Right lobe of liver (tissue), 6 donors: ENCODE measurements at places on chromosomes 2 and 18. TPM values are rescaled to one million over a fixed set of nuclear protein-coding genes. Genes with fewer than 3 reads are reported as not detected.

DNA sequence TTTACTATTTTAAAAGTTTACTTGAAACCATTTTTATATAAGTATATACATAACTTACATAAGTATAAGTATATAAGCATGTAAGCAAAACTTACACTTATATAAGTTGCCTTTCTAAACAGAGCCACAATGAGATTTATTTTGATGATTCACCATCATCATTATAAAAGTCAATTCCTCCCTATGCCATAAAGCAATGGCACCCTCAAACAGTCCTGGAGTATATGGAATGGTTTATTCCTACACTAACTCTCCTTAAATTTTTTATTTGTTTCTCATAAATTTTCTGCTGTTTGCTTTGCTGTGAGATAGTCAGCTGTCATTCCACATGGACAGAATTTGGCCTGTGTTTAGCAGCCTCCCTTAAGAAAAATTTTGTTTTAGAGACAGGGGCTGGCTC, 114.2 kb downstream of the NAB1 start:
- no peaks in the 10 kb centered on the region for H3K36me3 ChIP-seq
- no peaks in the 10 kb centered on the region for H3K4me1 ChIP-seq
- H3K4me3 ChIP-seq = no peak overlapping the region

DNA sequence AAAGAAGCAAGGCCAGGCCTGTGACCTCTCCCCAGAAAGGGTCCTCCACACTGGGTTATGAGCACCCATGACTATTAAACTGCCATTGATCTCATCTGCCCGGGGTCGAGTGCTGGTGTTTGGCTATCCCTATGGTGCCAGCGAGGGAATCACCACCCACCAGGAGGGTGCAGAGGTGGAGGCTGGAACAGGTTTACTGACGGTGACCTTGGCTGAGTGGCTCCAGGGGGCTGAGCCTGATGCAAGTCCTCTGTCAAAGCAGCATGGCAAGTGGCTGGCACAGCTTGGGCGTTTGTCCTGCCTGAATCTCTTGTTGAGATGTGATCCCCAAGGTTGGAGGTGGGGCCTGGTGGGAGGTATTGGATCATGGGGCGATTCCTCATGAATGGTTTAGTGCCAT, 196.4 kb upstream of the HDAC4 start:
- no peak overlapping the region for H3K27ac ChIP-seq
- no peaks in the 10 kb centered on the region for H3K36me3 ChIP-seq
- peak; percentile 33 for DNase-seq
- H3K4me3 ChIP-seq = no peak overlapping the region
- no peaks in the 10 kb centered on the region for H3K4me1 ChIP-seq

- H3K27ac ChIP-seq = no peak overlapping the region
- no peaks in the 10 kb centered on the region for H3K4me1 ChIP-seq
- H3K4me3 ChIP-seq = no peak overlapping the region
- no peaks in the 10 kb centered on the region for H3K36me3 ChIP-seq
- no peaks in the 10 kb centered on the region for H3K27me3 ChIP-seq
Observed at GRCh38 chr18:42893977-42894376, 221.5 kb downstream of the RIT2 start.

- DNase-seq = peak; percentile 52
- no peak overlapping the region for H3K4me3 ChIP-seq
- H3K27ac ChIP-seq = no peak overlapping the region
Observed at GRCh38 chr2:45256173-45256866, 247.1 kb upstream of the SIX2 start.

DNA sequence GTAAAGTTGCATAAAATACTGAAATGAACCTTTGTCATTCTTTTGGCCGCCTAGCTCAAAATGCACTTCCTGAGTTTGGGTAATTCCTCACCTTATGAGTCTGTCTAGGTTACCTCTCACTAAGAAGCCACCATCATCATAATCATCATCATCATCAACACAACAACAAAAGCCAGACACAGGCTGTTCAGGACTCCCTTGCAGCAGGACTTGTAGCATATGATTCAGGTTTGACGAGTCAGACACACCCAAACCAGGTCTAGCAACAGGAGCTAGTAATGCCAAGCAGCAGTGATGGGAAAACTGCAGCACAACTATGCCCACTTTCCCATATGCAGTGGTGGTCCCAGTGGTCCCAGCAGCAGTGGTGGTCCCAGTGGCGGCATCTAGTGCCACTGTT, 2.8 kb upstream of the SGO2 start:
- H3K27ac ChIP-seq = no peak overlapping the region
- no peak overlapping the region for H3K4me3 ChIP-seq
- no peaks in the 10 kb centered on the region for H3K27me3 ChIP-seq
- H3K36me3 ChIP-seq = no peaks in the 10 kb centered on the region

DNA sequence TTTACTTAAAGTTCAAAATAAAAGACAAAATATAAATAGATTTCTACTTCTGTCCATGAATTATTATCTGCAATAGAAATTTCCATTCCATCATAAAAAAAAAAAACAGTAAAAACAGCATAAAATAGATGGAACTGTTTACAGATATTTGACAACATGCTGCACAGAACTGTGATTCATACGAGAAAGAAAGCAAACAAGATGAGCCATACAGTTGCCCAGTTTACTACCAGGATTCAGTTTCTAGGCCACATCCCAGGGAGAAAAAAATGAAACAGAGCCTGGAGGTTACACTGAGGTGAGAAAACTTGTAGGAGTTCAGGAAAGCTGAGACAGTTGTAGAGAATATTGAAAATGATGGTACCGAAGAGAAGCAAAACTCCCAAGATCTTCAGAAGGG, 1426.9 kb upstream of the ACVR2A start:
- H3K27ac ChIP-seq = no peak overlapping the region
- no peaks in the 10 kb centered on the region for H3K36me3 ChIP-seq
- H3K27me3 ChIP-seq = no peaks in the 10 kb centered on the region
- no peaks in the 10 kb centered on the region for H3K4me1 ChIP-seq

DNA sequence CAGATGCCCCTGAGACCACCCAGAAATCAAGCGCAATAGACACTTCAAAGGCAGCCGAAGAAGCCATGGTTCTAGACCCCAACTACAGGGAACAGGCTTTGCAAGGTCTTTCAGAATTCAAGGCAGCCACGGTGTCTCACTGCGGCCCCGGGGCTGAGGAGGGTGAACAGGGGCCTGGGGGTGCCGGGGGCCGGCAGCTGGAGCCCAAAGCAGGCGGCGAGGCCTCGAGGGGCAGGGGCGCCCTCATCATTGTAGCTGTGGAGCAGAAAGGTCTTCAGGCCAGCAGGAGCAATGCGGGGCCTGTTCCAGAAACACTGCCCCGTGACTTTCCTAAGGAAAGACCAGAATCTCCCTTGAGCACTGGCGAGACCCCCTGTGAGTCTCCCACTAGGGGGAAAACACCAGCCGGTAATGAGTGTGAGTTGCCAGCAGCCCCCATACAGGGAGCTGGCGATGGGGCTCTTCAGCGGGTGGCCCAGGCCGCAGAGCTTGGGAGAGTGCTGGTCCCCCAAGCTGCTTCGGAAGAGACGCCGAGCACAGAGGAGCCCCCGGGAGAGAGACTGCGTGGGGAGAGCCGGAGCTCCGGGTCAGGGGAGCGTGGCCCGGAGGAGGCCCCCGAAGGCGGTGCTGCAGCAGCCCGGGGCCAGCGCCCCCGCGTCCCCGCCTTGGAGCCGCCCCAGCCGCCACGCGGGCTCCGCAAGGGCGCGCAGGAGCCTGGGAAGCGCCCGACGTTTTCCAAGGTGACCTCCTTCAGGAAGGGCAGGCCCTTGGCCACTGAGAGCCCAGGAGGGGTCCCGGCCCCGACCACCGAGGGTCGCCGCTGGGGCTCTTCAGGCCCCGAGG, 79.1 kb downstream of the ARHGEF4 start:
- no peak overlapping the region for H3K27ac ChIP-seq
- no peaks in the 10 kb centered on the region for H3K36me3 ChIP-seq
- no peaks in the 10 kb centered on the region for H3K27me3 ChIP-seq
- H3K4me3 ChIP-seq = no peak overlapping the region

GRCh38 chr2:157858846-157859245, 17.3 kb downstream of the ACVR1 start:
- H3K4me3 ChIP-seq = no peak overlapping the region
- no peaks in the 10 kb centered on the region for H3K4me1 ChIP-seq
- no peaks in the 10 kb centered on the region for H3K27me3 ChIP-seq

DNA sequence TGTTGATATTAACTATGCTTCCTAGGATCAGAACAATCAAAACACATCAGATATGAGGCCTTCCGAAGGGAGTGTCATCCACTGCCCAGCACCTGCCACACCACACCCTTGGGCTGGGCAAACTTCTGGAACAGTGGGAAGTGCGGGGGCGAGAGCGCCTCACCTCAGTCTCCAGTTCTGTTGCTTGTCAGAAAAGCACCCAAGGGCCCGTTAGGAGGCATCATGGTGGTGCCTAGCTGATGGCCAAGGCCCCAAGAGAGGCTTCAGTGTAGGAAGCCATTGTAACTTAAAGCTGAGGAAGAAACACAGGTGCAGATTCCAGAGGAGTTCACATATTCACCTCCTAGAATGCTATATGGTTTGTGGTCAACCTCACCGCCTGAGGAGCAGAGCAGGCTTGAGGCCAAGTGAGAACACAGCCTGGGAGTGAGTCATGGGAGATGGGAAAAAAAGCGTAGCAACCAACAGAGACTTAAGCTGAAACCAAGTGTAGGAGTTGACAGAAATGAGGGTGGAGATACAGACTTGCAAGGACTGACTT, 85.1 kb upstream of the ATL2 start:
- H3K27ac ChIP-seq = no peak overlapping the region
- DNase-seq = no peak
- H3K4me3 ChIP-seq = no peak overlapping the region
- H3K27me3 ChIP-seq = no peaks in the 10 kb centered on the region
- no peaks in the 10 kb centered on the region for H3K36me3 ChIP-seq

DNA sequence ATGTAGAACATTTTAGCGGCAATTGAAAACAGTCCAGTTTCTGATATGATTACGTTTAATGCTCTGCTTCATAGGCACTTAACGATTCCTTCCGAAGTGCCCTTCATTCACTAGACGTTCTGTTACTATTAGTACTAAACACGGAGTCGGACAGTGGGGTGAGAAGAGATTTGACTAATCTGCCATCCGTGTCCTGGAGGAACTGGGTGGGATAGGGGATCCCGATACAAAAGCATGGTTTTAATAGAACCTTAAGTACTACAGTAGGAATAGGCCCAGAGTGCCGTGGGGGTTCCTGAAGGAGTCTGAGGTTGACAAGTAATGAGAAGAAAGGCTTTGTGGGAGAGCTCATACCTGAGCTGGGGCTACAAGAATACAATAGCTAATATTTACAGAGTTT, 631 bp downstream of the MORN2 start:
- no peaks in the 10 kb centered on the region for H3K27me3 ChIP-seq
- H3K4me1 ChIP-seq = peaks cover 3% of the 10 kb centered on the region
- DNase-seq = no peak
- no peaks in the 10 kb centered on the region for H3K36me3 ChIP-seq
- no peak overlapping the region for H3K27ac ChIP-seq
- H3K4me3 ChIP-seq = peak overlapping the region; percentile 83

DNA sequence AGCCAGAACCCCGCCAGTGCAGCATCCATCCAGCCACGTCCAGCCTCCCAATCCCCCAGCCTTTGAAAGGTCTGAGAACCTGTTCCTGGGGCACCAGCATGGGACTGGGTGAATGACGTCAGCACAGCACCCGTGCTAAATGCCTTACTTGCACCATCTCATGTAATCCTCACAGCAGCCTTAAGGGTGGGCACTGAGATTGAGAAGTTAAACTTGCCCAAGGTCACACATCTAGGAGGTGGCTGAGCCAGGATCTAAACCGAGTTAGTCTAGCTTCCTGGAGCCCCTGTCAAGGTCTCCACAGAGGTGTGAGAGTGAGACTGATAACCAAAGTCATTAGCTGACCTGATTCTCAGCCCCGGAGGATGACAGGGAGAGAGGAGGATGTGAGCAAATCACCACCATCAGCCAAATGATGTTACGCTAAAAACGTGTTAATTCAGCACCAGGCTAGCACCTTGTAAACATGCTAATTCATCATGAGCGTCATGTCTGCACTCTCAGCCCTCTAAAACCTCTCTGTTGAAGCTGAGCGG, 4.6 kb downstream of the CD8A start:
- H3K4me1 ChIP-seq = no peaks in the 10 kb centered on the region
- peaks cover 16% of the 10 kb centered on the region for H3K27me3 ChIP-seq
- no peak overlapping the region for H3K4me3 ChIP-seq
- DNase-seq = no peak

NAPG gene
- total RNA-seq = 17.4 TPM

KLHL29 gene
- total RNA-seq = 1.7 TPM

C2orf81 gene
- 0.20 TPM for total RNA-seq

SERPINB4 gene
- not detected for total RNA-seq

SLC40A1 gene
- 113 TPM for total RNA-seq
